RCC 7860 (cell line): ENCODE measurements at places on chromosomes 1 and 21.

GRCh38 chr1:37817481-37817880 is 9.5 kb upstream of the YRDC start:
- no peak for DNase-seq

DNA sequence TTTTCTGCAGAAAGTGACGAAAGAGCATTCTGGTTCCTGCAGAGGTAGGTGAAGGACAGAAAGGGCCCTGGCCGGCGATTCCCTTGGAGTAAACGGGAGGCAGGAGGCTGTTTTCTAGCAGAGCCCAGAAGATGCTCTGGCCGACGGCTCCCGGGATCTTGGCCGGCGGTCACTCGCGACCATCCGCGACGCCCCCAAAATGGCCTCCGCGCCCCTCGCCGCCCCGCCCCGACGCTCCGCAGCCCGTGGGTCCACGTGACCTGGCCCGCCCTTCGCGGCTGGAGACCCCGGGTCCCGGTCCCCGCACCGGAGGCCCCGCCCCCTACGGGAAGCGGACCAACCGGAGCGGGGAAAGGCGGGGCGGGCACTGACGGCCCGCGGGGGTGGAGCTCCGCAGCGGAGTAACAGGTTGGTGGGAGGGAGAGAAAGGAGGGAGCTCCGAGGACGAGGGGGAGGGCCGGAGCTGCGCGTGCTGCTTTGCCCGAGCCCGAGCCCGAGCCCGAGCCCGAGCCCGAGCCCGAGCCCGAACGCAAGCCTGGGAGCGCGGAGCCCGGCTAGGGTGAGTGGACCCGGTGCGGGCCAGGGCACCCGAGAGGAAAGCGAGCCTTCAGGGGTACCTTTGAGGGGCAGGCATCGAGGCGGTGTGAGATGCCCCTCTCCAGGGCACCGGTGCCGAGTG is at the start of gene CGN:
Gene CGN, plus strand, starts transcription at position 431 of the 679 bp plus-strand sequence. CDS start 7,133 bp downstream, outside the sequence.
- DNase-seq: peak; percentile 43

GRCh38 chr1:243956450-243956849 is 94.6 kb upstream of the ZBTB18 start:
- DNase-seq: peak; percentile 75

DNA sequence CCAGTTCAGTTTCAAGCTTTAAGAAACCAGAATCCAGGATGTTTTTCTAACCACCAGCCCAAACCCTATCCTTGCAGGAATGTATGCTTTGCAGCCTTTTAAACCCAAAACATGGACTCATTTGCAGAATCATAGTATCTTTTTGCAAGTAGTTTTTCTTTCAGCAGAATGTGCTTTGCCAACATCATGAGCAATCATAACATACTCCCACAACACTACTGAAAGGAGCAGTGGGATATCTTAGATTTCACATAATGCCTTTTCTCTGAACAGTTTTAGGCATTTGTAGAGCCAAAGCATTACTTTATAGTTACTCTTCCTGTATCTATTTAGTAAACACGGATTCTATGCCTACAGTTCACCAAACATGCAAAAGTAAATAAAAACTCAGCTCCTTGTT is 10.0 kb upstream of the SH2D2A start:
- DNase-seq: no peak

DNA sequence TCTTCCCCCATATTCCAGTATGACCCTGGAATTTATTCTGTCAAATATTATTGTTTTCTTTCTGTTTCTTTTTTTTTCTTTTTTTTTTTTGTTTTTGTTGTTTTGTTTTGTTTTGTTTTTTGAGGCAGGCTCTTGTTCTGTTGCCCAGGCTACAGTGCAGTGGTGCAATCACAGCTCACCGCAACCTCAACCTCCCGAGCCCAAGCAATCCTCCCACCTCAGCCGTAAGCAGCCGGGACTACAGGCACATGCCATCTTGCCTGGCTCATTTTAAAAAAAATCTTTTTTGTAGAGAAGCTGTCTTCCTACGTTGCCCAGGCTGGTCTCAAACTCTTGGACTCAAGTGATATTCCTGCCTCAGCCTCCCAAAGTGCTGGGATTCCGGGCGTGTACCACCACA is 237.6 kb downstream of the SMYD3 start:
- no peak for DNase-seq

DNA sequence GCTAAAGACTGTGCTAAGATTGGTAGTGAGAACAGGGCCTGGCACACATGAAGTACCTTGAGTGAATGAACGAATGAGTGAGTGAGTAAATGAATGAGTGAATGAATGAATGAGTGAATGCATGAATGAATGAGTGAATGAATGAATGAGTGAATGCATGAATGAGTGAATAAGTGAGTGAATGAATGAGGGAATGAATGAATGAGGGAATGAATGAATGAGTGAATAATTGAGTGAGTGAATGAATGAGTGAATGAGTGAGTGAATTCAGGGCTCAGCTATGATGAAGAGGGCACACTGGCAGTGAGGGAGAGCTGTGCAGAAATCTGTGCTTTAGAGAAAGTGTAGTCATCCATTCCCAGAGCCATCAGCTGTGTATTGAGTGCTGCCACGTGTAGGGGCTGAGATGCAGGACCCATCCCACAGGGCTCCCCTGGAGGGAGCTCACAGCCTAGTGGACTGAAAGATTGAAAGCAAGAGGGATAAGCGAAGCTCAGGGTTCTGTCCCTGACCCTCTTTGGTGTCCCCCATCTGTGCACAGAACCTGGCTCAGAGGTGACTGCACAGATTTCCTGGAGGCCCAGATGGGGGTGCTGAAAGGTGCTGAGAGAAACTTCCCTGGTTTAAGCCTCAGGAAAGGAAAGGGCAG is 217.9 kb upstream of the VAMP3 start:
- no peak for DNase-seq

DNA sequence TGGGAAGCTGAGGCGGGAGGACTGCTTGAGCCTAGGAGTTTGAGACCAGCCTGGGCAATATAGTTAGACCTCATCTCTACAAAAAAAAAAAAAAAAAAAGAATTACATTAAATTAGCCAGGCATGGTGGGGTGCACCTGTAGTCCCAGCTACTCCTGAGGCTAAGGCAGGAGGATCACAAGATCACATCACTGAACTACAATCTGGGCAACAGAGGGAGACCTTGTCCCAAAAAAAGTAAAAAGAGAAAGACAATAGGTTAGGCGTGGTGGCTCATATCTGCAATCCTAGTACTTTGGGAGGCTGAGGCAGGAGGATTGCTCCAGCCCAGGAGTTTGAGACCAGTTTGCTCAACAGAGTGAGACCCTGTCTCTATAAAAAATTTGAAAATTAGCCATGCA is 130.3 kb downstream of the TIAM1 start:
- DNase-seq: no peak

GRCh38 chr1:36123356-36123755 is 1.7 kb downstream of the COL8A2 start:
- DNase-seq: no peak

DNA sequence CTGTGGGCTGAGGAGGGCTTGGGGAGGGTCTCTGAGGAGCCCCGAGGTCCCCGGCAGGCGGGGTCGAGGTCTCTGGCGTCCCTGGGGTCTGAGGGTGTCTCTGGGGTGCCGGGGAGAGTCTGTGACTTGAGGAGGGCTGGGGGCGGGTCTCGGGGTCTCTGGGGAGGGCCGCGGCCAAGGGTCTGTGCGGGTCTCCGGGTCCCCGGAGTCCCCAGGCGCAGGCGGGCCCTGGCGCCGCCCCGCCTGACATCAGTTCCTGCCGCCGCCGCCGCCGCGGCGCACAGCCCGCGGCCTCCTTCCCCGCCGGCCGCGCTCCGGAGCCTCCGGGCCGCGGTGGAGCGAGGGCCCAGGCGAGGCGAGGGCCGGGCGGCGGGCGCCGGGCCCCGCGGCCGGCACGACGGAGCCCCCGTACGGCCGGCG is at the start of gene PLEKHM2:
Gene PLEKHM2, plus strand, starts transcription at position 279 of the 420 bp plus-strand sequence. CDS start 239 bp downstream, outside the sequence.
- DNase-seq: no peak

- DNase-seq: no peak
Measured at GRCh38 chr21:23986214-23986613, 1621.1 kb downstream of the MRPL39 start.

DNA sequence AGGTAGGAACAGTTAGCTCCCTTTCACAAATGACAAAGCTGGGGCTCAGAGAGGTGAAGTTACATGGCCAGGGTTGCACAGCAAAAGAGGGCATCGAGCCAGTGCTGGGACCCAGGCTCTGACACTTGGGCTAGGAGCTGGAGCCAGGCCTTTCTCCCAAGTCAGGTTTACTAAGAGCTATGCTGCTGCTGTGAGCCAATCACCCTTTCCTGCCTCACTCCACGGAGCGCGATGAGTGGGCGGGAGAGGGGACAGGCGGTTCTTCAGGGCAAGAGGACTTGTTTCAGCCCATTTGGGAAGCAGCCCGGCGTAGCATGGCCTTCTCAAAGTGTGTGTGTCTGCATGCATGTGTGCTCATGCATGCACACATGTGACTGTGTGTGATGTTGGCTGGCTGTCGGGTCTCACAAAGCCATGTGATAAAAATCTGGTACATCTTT is 10.6 kb downstream of the ID3 start:
- DNase-seq: no peak

GRCh38 chr1:164682570-164682969 is 123.6 kb downstream of the PBX1 start:
- no peak for DNase-seq
